ENCODE measurements at places on chromosomes 12 and 14.

DNA sequence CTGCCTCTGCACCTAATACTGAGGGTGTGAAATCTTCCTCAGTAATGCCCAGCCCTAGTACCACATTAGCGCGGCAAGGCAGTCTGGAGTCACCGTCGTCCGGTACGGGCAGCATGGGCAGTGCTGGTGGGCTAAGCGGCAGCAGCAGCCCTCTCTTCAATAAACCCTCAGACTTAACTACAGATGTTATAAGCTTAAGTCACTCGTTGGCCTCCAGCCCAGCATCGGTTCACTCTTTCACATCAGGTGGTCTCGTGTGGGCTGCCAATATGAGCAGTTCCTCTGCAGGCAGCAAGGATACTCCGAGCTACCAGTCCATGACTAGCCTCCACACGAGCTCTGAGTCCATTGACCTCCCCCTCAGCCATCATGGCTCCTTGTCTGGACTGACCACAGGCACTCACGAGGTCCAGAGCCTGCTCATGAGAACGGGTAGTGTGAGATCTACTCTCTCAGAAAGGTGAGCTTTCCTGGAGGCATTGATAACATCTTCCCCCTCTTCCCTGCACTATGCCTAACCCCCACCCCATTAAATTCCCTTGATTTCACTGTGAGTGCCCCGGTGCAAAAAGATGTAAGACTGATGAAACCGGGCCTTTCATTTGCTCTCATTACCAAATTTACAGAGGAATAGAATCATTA is 291.4 kb downstream of the NAV3 start:
- DNase-seq, result no peak

- DNase-seq, result no peak
Measured at GRCh38 chr12:11693067-11693466, 43.6 kb downstream of the ETV6 start.

- no peak for DNase-seq
Measured at GRCh38 chr12:58701536-58701935, 218.8 kb downstream of the LRIG3 start.

DNA sequence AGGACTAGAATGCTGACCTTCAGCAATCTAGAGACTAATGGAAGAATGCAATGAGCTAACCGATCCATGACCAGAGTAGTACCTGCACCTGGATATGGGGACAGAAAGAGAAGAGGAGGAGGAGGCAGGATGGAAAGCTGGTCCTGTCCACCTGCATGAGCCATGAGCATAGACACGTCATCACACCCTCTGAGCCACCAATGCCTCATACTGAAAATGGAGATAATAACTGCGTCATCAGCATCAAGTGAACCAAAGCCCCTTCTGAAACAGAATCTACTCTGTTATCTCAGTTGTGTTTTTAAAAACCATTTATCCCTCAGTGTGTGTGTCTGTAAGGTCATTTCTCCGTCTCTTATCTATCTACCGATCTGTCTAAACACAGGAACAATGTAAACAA is 327.0 kb downstream of the BCL11B start:
- no peak for DNase-seq

DNA sequence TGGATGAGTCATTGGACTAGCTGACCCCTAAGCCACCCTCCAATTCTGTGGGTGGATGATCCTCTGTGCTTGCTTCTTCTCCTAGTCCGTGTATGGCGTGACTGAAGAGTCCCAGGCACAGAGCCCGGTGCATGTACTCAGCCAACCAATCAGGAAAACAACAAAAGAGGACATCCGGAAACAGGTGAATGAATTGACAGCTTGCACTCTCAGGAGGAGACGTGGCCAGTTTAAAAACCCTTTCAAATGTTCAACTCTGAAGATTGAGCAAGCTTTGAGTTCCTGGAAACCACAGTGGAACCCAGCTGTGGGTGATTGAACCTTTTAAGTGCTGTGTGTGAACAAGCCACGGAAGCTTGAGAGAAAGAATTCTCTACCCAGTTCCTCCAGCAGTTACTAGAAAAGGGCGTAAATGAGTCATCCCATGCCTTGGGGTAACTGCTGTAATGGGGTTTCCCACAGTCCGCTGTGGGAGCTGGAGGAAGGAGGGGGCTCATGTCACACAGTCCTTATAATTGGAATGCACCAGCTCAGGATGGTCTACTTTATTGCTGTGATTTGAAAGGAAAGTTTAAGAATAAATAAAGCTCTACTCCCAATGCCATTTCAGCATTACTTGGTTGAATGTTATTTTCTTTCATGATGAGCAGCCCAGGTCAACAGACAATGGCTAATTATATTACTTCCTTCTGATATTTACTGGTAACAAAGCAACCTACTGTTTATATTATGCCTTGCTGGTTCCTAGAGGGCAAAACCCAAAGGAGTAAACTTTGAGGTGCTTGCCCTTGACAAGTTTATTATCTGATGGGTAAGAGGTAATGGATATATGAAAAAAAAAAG is 417.0 kb downstream of the DPF3 start:
- DNase-seq, result peak; percentile 37

DNA sequence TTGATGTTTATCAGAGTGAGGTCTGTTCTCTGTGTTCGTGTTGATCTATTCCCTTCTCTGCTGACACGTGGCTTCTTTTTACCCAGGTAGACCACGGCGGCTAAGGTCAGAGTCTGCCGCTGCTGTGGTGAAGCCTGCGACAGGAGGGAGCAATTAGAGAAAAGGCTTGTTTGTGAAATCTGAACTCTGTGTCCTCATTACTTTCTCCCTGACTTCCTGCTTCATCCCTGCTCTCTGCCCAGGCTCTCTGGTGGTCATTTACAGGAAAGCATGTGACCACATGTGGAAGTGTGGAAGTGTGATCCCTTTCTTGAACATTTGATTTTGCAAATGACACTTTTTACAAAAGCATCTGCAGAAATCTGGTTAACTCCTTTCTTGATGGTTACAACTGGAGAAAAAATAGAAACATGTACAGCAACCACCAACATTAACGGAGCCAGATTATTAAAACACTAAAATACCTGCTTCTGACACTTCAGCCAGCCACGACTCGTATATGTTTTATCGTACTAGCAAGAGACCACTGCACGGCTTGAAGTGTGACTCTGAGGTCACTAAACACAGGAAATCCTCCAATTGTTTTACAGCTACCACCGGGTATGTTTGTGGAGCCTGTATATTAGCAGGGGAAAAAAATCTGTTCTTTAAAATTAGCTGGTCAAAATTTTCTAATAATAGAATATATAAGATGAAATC is 388.6 kb upstream of the TMPO start:
- DNase-seq, result no peak

- no peak for DNase-seq
Measured at GRCh38 chr12:51622564-51622963, 31.5 kb downstream of the SCN8A start.

- DNase-seq, result no peak
Measured at GRCh38 chr14:103521951-103522563, 573 bp downstream of the CKB start.

GRCh38 chr12:57216921-57217879 is 606 bp downstream of the NXPH4 start:
- no peak for DNase-seq
